ENCODE measurements at places on chromosomes 3 and 15.

GRCh38 chr3:128095222-128095703, 28.3 kb downstream of the RUVBL1 start:
- DNase-seq = peak; percentile 74

DNA sequence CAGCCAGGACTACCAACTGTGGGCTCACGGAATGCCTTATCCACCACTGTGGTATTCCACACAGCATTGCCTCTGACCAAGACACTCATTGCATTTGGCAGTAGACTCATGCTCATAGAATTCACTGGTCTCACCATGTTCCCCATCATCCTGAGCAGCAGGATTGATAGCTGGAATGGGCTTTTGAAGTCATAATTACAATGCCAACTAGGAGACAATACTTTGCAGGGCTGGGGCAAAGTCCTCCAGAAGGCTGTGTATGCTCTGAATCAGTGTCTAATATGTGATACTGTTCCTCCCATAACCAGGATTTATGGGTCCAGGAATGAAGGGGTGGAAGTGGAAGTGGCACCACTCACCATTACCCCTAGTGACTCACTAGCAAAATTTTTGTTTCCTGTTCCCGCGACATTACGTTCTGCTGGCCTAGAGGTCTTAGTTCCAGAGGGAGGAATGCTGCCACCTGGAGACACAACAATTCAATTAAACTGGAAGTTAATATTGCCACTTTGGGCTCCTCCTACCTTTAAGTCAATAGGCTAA, 58.6 kb upstream of the CCDC80 start:
- no peak for DNase-seq

GRCh38 chr3:81352867-81353266, 408.6 kb downstream of the GBE1 start:
- DNase-seq = no peak

- DNase-seq = no peak
Observed at GRCh38 chr15:37098468-37099318, 1.7 kb downstream of the MEIS2 start.

GRCh38 chr3:15779111-15779510, 18.7 kb downstream of the ANKRD28 start:
- DNase-seq = no peak

- DNase-seq = no peak
Observed at GRCh38 chr3:89250742-89251141, 143.3 kb downstream of the EPHA3 start.

- DNase-seq = no peak
Observed at GRCh38 chr3:138241061-138241460, 54.0 kb downstream of the ARMC8 start.

- DNase-seq = no peak
Observed at GRCh38 chr15:31296646-31297574, 29.7 kb upstream of the KLF13 start.

DNA sequence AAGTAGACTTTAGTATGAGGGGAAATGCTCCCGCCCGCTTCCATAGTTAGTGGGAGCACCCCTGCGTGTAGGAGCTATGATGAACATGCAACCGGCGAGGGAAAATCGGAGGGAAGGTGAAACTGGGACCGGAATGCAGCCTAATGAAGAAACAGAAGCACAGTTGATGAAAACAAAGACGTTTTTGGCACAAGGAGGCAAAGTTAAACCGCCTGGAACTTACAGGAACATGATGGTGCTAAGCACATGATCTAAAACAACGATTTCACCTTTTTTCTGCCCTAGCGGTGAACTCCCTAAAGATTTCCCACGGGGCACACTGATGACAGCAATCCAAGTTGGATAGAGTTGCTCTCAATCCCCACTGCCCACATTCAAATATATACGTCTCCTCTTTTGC, 49.4 kb upstream of the SPATA12 start:
- DNase-seq = no peak

DNA sequence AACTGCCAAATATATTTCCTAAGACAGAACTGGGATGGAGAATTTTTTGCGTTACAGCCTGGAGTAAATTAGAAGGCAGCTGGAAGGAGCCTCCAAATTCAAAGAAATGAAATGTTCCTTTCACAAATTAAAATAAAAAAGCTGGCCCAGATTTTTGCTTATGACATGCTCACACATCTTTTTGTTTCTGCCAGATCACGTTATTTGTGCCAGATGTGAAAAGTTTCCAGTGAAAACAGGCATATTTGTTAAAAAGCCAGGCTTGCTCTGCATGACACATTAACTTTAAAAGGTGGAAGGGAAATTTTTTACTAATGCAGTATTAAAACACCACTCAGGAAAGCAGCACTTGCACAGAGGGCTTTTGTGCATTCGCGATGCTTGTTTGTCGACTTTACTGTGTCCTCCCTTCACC, 23.3 kb upstream of the ACKR4 start:
- DNase-seq = no peak

- no peak for DNase-seq
Observed at GRCh38 chr3:40073310-40074007, 236.0 kb upstream of the EIF1B start.

DNA sequence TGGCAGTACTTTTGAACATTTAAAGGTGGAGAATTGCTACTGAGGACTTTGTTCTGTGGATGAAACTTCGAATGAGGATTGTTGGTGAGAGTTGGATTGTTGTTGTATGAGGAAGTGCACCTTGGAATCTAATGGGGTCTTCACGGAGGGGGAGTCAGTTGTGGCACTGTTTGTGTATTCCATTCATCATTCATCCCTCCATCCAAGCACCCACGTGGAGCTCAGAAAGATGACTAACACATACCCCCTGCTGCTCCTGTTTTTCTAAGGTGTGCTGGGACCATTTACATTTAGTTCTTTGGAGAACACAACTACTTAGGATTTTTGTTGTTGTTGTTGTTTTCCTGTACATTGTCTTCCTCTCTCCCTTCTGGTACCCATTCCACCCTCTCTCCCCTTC, 122.6 kb downstream of the IGF1R start:
- no peak for DNase-seq

- DNase-seq = peak; percentile 84
Observed at GRCh38 chr3:157130467-157131251, 29.3 kb downstream of the CCNL1 start.

- DNase-seq = no peak
Observed at GRCh38 chr3:31312400-31312799, 220.3 kb upstream of the STT3B start.

- no peak for DNase-seq
Observed at GRCh38 chr15:89429023-89429422, 67.4 kb downstream of the RHCG start.

DNA sequence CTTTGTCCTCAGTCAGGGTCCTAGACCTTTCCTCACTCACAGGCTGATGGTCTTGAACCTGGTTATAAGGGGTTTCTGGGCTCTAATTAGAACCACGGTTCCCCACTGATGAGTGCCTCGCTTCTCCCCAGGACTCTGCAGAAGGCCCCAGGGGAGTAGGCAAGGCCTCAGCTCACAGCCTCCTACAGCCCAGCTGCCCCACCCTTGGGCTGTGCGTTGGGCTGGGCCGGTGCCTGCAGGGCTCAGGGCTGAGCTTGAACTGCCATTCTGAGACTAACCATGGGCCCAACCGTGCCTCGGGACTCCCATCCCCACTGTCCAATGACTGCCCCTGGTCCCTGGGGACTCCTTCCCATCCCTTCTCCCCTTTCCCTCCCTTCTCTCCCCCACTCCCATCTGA, 25.6 kb downstream of the CLEC3B start:
- no peak for DNase-seq

DNA sequence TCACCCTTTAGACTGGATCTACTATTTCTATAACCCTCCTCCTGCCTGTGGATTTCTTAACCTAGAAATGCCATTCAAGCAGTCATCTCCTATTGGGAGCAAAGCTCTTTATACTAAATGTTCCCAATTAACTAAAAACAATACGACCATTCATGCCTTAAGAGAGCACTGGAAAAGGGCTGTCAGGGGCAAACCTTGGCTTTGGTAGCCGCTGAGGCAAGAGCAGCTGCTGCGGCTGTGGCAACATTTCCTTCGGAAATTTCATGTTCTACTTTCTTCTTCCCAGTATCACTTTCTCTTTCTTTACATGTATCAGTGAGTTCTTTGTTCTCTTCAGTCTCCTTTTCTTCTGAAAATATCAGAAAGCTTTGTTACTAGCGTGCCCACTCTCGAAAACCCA, 56.3 kb upstream of the CSPG5 start:
- DNase-seq = no peak

- peak; percentile 10 for DNase-seq
Observed at GRCh38 chr15:48719668-48720067, 74.2 kb upstream of the FBN1 start.
